Effector CD4-positive, alpha-beta T cell (primary cell): ENCODE measurements at places on chromosomes 4 and X.

GRCh38 chr4:44462259-44462658 is 13.7 kb upstream of the KCTD8 start:
- DNase-seq = no peak

DNA sequence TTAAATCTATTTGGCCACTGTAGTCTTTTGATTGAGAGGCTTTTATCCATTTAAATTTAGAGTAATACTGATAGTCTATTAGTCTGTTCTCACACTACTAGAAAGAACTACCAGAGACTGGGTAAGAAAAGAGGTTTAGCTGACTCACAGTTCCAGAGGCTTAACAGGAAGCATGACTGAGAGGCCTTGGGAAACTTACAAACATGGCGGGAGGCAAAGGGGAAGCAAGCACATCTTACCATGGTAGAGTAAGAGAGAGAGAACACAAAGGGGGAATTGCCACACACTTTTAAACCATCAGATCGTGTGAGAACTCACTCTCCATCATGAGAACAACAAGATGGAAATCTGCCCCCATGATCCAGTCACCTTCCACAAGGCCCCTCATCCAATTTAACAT is 410.9 kb downstream of the PDGFC start:
- DNase-seq = no peak

DNA sequence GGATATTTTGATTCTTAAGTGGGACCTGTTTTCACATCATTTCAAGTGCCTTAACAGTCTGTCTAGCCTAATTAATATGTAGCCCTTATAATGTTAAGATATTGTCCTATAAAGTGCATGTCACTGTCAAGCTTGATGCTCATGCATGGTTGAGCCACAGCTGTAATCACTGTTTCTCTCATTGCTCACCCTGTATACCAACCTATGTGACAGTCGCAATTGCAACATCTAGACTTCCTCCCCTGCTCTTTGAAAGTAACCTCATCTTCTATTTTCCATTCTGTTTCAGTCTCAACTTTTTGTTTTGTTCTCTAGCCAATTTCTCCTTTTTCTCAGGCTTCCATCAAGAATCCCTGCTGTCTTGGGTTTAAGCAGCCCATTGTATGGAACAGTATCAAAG is 24.4 kb upstream of the MSL3 start:
- no peak for DNase-seq

GRCh38 chr4:176824645-176825366 is 32.1 kb upstream of the VEGFC start:
- DNase-seq = no peak

- no peak for DNase-seq
Observed at GRCh38 chrX:138037548-138037947, 471.6 kb downstream of the ZIC3 start.

GRCh38 chr4:185328586-185328985 is 67.1 kb downstream of the LRP2BP start:
- no peak for DNase-seq

GRCh38 chr4:95956094-95956493 is 116.2 kb downstream of the PDHA2 start:
- DNase-seq = no peak

- no peak for DNase-seq
Observed at GRCh38 chrX:139554376-139554775, 23.8 kb downstream of the F9 start.

DNA sequence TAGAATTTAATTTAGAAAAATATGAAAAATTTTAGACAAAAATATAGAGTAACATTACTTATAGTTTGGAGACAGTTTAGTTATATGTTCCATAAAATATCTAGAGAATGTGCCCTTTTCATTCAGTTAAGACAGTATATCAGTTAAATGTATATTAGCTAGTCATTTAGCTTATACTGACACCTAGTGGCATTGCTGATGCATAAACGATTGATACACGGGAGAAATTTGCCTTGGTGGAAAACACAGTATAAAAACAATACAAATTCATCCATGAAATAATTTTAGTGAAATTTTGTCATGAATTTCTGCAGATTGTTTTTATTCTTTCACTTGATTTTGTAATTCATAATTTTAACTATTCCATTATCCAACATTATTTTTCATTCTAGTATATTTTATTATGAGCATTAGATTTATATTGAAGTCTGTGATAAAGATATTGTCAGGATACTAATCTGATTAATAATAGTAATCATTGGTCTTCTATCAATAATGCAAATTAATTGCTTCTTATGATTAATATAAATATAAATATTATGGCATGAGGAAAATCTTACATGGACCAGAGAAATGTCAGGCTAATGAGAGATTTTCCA is 219.0 kb downstream of the TLL1 start:
- DNase-seq = no peak

- no peak for DNase-seq
Observed at GRCh38 chr4:139129206-139129605, 47.8 kb downstream of the ELF2 start.

DNA sequence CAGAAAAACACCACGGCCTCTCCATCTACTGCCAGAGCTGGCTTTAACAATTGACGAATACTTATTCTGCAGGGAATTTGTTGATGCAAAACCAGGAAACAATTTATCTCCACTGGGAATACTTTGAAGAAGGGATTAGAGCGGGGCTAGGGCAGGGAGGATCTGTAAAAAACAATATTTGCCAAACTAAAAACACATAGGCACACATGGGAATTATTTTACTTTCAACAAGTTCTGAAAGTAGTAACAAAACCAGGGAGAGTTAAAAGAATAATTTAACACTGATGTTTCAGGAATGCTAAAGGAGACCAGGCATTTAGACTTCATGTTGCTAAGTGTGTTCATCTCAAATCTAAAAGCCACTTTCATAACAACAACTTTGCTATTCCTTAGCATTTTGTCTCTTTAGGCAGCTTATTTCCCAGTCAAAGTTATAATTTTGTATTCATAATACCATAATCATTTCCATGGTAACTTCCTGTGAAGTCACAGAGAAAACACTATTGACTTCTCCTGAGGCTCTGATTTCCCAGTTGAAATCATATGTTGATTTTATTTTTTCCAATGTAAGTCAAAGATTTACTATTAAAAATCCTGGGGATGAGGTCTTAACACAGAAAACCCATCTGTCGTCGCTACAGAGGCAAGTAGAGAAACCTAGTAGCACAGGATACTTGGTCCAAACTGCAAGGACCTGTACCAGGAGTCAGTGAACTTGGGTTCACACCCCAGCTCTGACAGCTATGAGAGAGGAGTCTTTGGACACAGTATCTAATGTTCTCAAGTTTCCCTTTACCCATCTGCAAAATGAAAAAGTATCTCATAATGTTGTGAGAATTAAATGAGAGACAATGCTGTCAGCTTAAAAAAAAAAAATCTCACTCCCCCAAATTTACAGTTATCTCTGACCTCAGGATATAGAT is 69.3 kb downstream of the SH3RF1 start:
- DNase-seq = no peak

DNA sequence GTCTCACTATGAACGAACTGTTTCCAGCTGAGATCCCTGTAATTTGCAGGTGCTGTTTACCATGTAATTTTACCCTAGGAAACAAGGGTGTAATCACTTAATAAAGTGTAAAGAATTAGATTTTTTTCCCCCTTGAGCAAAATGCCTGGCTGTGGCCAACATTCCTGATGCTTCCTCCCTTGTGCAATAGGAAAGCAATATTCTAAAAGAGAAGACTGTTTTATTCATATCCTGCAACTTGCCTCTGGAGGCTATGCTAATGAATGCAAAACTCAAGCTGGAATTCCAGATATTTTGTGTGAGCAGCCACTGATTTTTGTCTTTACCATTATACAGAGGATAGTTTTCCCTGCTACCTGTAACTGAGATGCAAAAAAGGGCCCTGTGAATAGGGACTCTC is 98.0 kb downstream of the AWAT2 start:
- no peak for DNase-seq

DNA sequence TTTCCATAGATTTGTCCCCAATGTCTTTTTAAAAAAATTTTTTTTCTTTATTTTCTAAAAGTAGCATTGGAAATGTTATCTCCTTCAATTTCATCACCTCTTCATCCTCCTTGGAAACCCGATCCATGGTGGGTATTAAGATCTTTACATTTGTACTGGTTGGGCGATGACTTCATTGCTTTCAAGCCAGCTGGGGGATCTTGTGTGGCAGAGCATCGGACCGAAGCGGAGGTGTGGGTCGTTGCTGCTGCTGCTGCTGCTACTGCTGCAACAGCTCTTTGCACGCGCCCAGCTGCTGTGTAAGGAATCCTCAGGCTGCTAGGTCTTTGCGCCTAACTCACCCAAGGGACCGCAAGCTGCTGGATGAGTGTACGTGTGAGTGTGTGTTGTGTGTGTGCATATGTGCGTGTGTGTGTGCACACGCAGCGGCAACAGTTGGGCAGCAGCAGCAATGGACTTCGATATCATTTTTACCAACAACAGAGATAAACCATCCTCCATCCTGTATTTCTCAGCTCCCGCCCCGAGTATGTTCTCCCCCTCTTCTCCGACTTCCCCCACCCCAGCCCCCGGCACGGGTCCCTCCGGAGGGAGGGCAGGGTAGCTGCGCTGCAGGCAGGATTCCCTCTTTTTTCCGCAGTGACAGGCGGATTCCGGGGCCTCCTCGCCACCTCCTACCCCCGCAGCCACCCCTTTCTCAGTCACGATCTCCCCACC is 768 bp upstream of the CDKL5 start:
- peak; percentile 12 for DNase-seq

DNA sequence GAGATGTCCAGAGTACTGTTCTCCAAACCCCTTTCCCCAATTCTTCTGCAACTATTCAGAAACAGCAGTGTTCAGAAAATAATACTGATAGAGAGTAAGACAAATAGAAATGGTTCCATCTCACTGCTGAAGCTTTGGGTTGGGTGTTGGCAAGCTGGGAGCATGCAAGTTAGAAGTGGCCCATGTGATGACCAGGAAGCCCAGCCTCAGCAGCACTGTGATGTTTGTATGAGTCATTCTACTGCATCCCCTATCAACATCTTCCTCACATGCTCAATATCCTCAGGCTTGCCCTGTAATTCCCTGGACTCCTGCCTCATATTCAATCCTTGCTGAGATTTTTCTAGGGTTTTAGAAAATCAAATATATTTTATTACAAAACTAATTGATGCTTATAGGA is 96.5 kb downstream of the CHRDL1 start:
- DNase-seq = no peak

DNA sequence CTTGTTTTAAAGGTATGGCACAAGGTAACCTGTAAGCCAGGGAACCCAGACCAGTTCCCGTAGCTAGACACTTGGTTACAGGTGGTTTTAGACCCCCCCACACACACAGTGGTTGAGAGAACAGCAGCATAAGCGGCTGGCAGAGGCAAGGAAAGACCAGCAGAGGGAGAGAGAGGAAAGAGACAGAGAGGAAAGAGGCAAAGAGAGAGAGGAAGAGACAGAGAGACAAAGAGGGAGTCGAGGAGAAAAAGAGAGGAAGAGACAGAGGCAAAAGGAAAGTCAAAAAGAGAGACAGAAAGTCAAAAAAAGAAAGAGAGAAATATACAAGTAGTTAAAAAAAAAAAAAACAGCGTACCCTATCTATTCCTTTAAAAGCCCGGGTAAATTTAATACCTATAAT is 19.5 kb upstream of the PCSK1N start:
- DNase-seq = no peak

DNA sequence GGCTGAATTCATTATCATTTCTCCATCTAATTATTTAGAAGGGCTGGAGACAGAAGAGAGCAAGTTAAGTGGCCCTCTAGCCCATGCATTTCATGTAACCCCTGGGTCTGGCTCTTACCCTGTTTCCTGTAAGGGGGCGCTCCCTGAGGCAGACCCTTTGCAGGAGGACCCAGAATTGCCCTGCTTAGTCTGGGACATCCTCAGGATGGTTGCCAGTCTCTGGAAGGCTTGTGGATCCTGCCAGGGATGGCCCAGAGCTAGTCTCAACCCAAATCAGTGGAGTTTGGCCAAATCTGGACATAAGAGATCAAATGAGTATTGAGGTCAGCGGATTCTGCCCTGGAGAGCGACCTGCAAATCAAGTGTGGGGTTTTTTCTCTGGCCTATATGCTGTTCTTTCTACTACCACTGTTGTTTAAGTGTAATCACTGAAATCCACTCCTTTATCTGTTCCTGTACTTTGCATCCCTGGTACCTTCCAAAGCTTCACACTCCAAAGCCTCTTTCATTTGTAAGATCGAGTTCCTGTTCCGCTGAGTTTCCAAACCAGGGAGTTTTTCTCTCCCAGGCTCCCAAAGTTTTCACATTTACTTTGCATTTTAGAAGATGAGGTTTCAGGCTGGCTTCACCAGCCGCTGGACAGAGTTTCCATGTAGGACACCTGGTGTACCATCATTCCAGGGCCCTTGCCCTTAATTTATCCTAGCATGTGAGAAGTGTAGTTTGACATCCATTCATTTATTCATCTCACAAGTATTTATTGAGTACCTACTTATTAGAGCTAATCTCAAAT is 6.3 kb downstream of the KLF3 start:
- no peak for DNase-seq

- no peak for DNase-seq
Observed at GRCh38 chrX:105114554-105115130, 105.9 kb downstream of the TEX13A start.

GRCh38 chr4:184419976-184420375 is 54.4 kb downstream of the IRF2 start:
- no peak for DNase-seq

DNA sequence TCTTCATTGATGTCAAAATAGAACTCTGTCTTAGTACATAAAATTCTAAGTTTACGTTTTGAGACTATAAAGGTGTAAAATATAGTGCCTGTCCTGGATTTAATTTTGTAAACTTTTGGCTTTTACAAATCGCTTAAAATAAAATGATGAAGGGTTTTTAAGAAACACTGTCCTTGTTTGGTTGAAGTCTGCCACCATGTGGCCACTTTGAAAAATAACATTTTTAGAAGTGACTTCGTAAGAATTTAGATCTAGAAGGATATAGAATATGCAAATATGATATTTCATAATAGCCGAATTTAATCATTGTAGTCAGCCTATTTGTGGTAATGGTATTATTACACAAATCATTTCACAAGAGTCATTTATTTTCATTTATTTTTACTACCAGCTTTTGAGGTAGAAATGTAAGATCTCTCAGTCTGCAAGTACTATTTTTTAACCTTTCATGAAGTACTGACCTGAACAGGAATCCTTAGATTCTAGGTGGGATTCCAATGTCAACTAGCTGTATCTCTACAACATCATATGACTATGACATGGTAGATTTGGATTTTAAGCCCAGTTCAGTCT is 31.0 kb upstream of the FAT4 start:
- no peak for DNase-seq

- no peak for DNase-seq
Observed at GRCh38 chr4:96343836-96344235, 503.9 kb downstream of the PDHA2 start.

DNA sequence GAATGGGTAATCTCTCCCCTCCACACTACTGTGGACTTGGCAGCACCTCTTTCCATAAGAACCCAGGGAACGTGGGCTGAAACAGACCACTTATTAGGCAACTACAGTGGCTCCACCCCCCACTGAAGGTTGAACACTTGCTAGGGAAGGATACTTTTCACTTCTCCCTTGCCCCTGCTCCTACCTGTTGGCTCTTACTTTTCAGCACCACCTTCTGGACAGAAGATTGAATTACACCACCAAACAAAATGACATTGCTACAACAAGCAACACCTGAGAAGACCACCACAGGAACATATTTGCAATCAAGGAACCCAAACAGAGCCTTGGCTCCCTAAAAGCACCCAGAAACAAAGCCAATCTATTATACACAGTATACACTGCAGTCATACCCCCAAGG is 132.1 kb upstream of the CXCL13 start:
- DNase-seq = no peak

- no peak for DNase-seq
Observed at GRCh38 chr4:108714880-108715279, 48.0 kb downstream of the ETNPPL start.
